Stimulated activated CD4-positive, alpha-beta T cell treated with anti-CD3 and anti-CD28 coated beads, Interleukin-12 subunit alpha, Interleukin-12 subunit beta, amount 100 ng/mL, for 4 hours (primary cell): ENCODE measurements at places on chromosomes 11 and 22.

DNA sequence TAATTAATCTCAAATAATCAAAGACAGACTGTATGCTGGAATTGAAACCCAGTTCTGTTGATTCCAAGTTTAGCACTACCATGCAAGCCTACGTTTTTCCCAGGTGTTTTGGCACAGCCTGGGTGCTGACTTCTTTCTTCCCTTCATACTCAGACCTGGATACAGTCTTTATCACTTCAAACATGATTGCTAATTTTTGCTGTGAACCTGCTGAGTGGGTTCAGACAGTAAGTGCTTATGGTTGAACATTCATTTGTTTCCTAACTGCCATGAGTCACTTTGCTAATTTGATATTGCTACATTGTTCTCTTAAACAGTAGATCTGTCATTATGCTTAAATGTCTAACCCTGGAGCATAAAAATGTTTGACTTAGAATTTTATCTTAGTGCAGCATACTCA is 12.2 kb downstream of the PAAF1 start:
- no peak for DNase-seq

GRCh38 chr11:35619116-35619854 is 1.0 kb downstream of the FJX1 start:
- no peak for DNase-seq

- DNase-seq = no peak
Measured at GRCh38 chr11:15800111-15800800, 556.1 kb downstream of the SOX6 start.

DNA sequence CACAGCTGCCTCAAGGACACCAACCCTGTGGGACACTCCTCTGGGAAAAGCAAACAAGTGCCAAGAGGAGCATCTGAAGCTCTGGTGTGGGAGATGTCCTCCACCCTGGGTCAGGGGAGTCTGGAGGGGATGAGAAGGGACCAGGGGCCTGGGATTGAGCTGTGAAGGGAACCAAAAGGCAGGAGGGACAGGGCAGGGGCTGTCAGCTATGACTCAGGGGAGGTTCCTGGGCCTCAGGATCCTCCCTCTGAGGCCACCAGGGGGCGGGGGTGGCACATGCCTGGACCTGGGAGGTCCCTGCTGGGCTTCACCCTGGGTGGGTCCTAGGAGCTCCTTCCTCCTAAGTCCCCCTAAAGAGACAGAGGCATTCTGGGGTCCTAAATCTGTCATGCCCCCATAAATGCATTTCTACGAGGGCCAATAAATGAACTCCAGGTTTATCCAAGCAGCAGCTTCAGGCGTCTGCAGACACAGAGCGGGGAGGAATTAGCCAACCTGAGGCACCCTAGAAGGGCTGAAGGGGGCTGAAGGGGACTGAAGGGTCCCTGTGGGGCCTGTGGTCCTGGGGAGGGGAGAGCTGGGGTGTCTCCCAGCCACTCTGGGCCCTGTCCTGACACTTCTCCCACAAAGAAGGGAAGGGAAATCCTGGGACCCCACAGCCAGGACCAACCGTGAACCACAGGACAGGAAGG is 31.9 kb upstream of the IGLL5 start:
- no peak for DNase-seq

DNA sequence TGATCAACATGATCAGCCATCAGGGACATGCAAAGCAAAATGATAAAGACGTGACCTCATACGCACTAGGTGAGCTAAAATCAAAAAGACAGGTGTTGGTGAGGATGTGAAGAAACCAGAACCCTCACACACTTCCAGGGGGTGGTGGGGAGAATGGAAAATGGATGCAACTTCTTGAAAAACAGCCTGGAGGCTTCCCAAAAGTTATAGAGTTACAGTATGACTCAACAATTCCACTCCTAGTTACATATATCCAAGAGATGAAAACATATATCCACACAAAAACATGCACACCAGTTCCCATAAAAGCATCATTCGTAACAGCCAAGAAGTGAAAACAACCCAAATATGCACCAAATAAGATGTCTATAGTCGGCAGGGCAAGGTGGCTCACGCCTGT is 42.1 kb upstream of the APLNR start:
- DNase-seq = no peak

GRCh38 chr22:50678651-50679521 is 6.3 kb downstream of the SHANK3 start:
- no peak for DNase-seq

DNA sequence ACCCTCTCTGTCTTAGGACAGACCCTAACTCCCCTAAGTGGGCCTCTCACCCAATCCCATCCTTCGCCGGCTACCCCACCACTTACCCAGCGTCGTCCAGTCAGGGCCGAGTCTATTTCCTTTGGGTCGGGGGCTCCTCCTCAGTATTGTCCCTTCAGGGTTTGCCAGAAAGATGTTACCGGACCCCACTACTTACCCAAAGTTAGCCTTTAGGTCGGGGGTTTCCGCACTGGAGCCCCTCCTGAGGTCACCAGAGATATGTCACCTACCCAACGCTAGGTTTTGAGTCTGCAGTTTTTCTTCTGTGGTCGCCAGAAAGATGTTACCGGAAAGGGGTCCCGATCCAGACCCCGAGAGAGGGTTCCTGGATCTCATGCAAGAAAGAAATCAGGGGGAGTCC is 17.9 kb upstream of the B4GALNT4 start:
- DNase-seq = no peak

- no peak for DNase-seq
Measured at GRCh38 chr11:74276581-74276980, 34.9 kb downstream of the P4HA3 start.

GRCh38 chr11:130020323-130020722 is 17.7 kb upstream of the PRDM10 start:
- DNase-seq = no peak

DNA sequence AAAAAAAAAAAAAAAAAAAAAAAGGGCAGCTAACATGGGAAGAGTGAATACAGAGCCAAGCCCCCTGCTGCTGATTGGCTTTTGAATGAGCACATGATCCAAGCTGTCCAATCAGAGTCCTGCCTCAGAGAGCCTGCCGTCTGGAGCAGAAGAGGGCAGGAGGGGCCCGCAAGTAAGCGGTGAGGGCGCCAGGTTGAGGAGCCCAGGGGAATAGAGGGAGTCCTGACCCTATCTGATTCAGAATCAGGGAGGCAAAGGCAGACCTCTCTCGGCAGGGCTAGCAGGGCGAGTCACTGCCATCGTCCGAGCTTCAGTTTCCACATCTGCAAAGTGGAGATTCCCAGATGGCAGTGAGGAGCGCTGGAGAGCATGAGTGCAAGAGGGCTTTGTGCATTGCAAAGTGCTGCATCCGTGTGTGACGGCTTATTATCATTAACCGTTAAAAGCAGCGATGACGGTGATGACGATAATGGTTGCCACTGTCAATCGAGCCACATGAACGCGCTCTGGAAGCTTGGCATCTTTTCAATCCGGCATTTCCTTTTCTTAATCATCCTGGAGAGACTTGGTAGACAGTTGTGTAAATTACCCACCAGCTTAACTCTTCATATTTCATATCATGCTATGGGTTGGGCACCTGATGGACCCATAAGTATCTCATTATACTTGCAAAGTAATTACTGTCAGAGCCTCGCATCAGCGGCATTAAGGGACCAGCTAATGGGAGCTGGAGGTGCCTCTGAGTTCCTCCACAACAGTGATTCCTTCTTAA is 68.6 kb upstream of the ATXN10 start:
- no peak for DNase-seq

DNA sequence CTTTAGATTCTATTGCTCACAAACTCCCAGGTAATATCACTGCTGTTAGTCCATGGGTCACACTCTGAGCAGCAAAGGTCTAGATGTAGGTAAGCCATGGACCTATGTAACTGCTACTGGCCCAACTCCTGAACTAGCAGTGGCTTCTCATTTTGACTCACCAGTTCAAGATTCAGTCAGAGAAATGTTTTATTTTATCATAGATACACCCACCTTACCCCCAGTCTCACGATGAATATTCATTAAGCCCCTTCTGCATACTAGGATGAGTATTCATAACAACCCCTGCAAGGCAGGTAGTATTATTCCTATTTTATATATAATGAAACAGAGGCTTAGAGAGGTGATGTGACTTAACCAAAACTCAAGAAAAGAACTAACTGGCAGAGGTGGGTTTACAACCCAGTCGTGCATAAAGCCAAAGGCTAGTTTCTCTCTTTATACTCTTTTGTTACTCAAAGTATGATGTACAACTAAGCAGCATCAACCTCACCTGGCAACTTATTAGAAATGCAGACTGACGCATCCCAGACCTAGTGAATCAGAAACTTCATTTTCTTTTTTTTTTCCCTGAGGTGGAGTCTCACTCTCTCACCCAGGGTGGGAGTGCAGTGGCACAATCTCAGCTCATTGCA is 957.6 kb upstream of the CCDC90B start:
- no peak for DNase-seq

GRCh38 chr11:118443590-118444218 is 7.4 kb downstream of the KMT2A start:
- no peak for DNase-seq

GRCh38 chr11:81222491-81222890 is 1511.2 kb downstream of the FAM181B start:
- no peak for DNase-seq

- no peak for DNase-seq
Measured at GRCh38 chr11:116697011-116697410, 75.8 kb downstream of the BUD13 start.

GRCh38 chr11:77106759-77107158 is 4.1 kb downstream of the OMP start:
- no peak for DNase-seq
